ENCODE measurements at places on chromosomes 2 and 18.

DNA sequence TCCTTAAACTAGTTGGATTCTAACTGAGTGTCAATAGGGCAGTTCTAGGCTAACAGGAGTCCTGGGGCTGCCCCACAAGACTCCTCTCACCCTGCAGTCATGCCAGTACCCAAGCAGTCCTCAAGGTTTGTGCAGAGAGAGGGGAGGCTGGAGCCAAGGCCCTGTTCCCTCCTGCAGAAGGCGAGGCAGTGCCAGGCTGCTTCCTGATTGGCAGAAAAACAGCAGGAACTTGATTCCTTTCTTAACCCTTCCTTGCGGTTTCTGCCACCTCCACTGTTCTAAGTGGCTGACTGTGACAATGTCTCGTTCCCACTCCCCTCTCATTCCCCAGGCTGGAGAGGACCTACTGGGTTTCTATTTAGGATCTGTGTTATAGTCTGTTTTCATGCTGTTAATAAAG, 75.3 kb downstream of the LPIN1 start:
- no peak for DNase-seq

DNA sequence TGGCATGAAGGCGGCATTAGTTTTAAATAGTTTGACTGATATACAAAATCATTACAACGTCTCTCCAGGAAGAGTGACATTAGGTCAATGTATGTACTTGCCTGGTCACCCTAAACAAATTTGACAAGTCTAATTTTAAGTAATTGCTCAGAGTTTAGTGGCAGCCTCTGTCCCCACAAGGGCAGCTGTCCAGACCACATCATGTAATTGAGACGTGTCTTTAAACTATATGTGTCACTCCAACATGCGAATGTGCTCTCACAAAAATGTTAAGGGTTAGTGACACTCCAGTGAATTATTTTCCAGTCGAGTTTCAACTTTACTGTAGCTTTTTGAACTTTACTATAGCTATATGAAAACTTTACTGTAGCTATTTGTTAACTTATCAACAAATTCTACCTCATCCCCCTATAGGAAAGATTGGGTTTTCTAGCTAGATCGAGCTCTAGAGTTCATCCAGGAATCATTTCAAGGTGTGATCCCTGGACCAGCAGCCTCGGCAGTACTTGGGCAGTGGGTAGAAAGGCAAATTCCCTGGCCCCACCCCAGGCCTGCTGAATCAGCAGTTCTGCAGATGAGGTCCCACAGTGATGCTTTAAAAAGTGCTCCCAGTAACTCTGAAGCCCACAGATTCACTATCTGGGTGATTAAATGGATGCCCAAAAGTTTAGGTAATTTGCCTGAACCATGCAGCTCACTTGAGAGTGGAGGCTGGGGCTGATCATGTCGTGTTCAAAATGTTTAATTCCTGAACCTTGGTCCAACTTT, 66.4 kb upstream of the POU3F3 start:
- DNase-seq, result no peak

DNA sequence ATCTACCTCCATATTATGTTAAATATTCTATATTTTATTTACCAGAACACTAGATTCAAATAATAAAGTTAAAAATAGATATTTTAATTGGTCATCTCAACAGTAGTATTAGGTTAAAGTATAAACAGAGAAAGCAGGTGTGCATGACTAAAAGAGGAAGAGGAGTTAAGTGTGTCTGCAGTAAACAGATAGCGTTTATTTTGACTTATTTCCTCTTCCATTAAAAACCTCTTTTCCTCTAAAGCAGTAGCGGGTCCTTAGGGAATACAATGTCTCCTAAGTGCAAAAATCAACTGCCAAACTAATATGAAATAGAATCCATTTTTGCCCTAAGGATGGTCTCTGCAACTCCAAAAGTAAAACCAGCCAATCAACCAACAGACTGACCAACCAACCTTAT, 27.7 kb downstream of the EIF2AK3 start:
- no peak for DNase-seq

GRCh38 chr18:58645398-58645797, 16.5 kb upstream of the ALPK2 start:
- DNase-seq, result no peak

DNA sequence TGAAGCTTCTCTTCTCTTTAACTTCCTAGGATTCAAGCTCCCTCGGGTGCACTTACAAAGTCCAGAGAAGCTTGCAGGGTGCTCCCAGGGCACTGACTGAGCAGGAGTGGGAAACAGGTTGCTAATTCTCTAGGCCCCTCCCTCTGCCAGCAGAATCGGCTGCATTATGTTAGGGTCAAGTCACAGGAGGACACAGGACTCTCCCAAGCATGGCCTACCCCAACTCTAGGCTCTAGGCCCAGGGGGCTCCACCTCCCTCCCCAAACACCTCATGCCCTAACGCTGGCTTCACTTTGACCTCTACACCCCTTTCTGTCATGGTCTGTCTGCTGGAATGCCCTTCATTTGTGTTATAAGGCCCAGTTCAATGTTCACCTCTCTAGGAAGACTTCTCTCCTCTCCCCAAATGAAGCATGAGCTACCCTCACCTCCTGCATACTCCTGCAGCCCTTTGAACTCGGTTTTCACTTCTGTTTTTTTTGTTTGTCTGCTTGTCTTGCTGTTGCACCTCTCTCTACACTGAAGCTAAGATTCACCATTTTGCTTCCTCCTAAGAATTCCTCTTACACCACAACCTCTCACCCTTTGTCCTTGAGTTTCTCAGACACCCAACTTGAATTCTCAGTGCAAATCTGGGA, 521.8 kb upstream of the ID2 start:
- no peak for DNase-seq

DNA sequence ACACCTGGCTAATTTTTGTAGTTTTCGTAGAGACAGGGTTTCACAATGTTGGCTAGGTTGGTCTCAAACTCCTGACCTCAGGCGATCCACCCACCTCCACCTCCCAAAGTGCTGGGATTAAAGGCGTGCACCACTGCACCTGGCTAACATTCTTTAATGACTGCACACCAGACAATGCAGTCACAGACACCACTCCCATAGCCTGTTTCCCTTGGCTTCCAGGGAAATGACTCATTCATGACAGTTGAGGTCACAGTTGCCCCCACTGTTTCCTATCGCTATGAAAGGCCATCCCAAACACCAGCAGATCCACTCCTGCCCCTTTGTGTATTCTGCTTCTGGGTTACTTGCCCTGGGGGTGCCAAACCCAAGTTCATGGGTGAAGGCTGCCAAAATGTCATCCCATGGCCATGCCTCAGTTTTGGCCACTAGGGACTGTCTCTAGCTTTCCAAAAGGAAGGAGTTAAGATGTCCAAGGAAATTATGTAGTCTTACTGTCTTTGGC, 8.7 kb downstream of the CHMP1B start:
- no peak for DNase-seq

DNA sequence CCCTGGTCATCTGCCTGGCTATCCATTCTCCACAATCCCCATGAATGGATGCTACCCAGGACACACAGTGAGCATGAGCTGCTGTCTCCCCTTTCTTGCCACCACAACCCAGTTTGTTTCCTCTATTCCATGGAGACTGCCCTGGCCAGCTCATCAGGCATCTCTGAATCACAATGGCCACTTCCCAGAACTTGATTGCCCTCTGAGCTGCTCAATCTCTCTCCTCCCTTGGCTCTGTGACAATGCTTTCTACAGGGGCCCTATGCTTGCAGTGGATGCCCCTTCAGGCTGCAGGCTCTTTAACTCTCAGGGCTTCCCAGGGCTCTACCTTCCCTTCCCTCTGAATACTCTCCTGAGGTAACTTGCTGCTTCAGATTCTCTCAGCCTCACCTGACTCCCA, 14.4 kb upstream of the SLC4A5 start:
- no peak for DNase-seq

GRCh38 chr2:33496150-33496549, 19.7 kb downstream of the RASGRP3 start:
- no peak for DNase-seq

DNA sequence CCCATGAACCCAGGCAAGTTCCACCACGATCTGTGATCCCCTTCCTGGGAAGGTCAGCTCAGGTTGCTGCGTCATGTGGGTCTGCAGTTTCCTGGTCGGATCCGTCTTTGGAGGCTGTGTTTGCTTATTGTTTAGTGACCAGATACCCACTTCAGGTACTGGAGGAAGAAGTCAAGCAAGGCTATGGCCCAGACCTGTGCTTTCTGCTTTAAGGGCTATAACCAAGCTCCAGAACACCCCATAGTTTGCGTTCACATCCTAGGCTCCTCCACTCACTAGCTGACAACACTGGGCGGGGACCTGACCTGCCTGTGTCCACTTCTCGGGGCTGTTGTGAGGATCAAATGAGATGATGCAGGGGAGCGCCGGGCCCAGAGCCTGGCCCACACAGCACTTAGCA, 44.0 kb downstream of the MAL start:
- no peak for DNase-seq

DNA sequence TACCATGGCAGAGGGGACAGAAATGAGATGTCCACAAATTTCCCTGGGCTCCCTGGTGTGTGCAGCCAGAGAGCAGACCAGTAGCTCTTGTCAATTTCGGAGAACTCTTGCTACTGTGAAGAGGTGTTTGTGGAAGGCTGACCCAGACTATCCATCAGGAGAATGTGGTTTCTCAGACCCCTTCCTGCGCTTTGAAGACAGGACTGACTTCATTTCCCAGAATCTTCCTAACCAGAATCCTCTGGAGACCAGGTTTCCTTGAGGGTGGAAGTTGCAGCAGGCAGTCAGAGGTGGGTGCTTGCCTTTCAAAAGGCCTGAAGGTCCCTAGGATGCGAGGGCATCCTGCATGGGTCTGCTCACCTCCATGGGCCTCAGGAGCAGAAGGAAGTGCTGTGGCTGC, 121.9 kb downstream of the LAMA3 start:
- DNase-seq, result no peak

GRCh38 chr2:241808721-241809382, at the start of gene NEU4:
TSS of gene NEU4 (plus strand) at chr2:241809193. CDS start at chr2:241814485, 5,292 bp downstream.
- no peak for DNase-seq

DNA sequence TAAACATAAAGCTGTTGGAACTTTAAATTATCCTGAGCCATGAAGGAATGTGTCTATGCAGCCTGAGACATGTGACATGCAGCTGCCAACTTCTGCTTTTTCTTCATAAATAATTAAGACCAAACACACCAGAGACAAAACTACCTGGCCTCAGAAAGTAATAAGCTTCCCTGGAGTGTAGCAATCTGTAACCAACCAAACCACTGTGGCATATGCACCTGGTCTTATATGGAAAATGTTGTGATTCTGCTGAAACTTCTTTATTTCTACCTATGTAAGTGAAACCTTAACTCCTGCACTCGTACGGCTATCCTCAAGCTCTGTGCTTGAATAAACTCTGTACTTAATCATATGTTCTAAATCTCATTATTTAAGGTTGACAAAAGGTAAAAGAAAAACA, 515.0 kb downstream of the TMEM182 start:
- no peak for DNase-seq

GRCh38 chr18:21991081-21991534, 178.3 kb upstream of the GATA6 start:
- DNase-seq, result no peak

GRCh38 chr2:155830351-155830750, 502.2 kb downstream of the NR4A2 start:
- no peak for DNase-seq

DNA sequence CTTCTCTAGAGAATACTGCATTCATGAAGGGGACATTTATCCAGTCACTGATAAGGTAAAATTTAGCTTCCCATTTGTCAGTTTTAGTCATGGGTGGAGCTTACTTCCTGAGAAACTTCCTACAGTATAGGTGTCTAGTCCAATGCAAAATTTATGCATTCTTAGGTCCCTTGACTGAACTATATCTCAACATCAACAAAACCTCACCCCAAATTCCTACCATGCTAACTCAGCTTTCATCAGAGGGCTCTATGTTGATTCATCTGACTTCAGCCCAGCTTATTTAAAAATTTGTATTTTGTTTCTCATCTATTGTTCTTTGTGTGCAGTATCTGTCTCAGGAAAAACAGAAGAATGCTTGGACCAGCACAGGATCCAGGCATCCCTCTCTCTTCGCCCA, 296.4 kb upstream of the ACVR2A start:
- DNase-seq, result no peak

- DNase-seq, result no peak
Observed at GRCh38 chr2:43822839-43823238, 15.8 kb downstream of the ABCG5 start.

DNA sequence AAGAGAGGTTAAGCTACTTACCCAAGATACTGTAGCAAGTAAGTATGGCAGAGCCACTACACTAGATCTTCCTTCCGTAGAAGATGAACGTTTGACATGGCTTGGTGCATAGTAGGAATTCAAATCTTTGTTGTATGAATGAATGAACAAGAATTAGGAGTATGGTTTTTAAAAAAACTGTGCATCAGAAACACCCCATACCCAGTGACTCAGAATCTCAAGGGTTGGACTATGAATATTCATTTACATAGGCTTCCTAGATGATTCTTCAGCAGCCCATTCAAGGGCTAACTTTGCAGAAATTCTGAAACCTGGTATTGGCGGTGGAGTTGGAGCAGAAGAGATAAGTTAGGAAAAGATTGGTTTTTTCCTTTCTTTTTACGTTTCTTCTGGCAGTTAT, 5.4 kb downstream of the ACTR3 start:
- DNase-seq, result no peak

DNA sequence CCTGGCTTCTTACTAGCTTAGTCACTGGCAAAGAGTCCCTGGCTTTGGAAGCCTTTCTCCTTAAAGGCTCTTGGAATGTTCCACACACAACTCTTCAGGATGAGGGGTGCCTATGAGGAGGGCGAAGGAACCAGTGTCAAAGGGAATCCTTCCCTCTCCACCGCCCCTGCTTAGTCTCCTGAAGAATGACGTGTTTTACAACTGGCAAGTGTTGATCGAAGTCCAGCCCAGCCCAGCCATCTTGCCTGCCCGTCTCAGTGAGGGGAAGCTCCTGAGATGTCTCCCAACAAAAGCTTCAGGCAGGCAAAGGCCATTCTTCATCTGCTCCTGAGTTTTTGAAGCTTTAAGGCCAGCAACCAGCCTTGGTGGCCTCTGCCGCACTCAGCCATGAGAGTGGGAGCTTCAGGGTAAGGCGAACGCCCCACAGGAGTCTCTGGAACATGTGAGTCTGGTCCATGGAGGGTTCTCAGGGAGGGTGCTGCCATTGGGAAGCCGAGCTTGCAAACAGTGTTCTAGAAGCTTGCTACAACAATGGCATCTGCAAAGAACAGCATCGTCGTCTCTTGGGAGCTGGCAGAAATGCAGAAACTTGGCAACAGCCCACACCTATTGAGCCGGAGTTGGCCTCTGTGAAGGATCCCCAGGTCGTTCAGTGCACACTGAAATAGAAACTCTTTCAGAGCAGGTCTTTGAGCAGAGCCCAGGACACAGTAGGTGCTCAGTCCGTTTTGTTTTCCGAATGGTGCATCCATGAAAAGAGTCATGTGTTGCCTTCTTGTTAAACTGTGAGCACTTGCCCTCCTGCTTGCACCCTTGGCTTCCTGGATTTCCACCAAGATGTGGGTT, 220.7 kb downstream of the SEPTIN10 start:
- DNase-seq, result no peak

- DNase-seq, result no peak
Observed at GRCh38 chr2:70380621-70381020, 78.8 kb upstream of the FAM136A start.

- DNase-seq, result no peak
Observed at GRCh38 chr2:149310349-149310748, 20.0 kb upstream of the LYPD6 start.
